ENCODE measurements at places on chromosomes 1 and 21.

DNA sequence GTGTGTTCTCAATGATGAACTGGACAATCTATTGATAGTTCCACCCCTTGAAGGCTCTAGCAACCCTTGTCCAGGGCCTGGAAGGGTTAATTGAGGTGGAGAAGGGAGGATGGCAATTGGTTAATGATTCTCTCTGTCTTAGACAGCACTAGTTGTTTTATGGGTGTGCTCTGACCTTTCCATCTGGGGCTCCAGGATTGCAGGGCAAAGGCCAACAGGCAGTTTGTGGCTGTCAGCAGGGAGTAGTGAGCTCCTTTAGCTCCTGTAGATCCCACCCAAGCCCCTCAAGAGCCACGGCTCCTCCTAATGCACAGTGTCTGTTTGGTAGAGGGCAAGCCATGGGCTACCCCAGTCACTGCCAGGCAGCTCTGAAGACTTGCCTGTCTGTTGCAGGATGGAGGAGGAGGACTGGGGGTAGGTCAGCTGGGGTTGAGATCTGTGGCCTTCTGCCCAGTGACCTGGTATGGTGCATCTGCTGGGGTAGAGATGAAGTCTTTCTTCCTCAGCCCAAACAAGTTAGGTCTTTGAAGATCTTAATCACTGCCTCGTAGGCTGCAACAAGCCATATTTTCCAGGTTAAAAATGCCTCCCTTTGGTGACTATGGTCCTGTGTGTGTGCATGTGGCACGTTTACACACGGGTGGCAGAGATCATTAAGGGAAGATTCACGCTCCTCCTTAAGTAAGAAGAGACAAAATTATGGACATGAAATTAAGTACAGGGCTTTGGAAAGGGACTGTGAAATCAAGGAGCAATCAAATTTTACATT, 7.7 kb downstream of the MROH7 start:
- DNase-seq = no peak

GRCh38 chr1:40057310-40058030, 16.9 kb downstream of the CAP1 start:
- no peak for DNase-seq

- no peak for DNase-seq
These were observed 22.9 kb upstream of the CYYR1 start for GRCh38 chr21:26595971-26596370.

- no peak for DNase-seq
These were observed 97.4 kb downstream of the LACTBL1 start for GRCh38 chr1:22875241-22875640.

All from stromal cell of bone marrow (primary cell).